HT1080 (cell line): ENCODE measurements at places on chromosomes 5 and 9.

DNA sequence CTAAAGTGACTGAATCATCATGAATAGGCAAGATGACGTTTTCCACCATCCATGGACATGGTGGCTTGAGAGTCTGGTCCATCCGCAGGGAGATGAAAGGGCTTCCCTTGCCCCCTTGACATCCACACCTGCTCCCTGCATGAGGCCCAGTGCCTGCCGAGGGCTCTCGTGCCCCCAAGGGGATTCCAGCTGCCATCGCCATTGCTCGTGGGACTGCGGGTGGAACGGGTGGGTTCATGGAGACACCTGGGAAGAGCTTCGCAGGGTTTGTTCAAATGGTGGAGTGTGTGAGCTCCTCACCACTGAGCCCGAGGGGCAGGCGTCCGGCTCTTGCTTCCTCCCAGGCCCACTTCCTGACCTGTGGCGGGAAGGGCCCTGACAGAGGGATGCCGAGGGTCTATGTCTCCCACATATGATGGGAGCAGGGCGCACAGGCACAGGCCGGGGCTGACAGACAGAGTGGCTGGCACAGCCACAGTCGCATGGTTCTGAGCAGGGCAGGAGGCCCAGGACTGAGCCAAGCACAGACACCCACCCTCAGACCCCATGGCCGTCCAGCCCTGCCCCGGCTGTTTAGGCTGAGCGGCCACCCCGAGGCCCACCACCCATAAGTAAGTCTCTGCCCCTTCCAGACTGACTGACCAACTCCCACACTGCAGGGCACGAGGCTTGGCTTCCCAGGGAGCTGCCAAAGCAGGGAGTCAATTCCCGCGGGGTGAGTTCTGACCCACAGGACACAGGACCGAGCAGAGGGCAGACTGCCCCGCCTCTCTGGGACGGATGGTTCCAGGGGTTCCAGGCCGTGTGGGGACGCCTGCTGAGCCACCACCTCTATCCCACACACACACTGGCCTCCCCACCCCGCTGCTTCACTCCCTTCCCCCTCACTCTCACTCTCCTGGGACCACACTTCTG is 70.0 kb upstream of the PPP1R26 start:
- DNase-seq: no peak

DNA sequence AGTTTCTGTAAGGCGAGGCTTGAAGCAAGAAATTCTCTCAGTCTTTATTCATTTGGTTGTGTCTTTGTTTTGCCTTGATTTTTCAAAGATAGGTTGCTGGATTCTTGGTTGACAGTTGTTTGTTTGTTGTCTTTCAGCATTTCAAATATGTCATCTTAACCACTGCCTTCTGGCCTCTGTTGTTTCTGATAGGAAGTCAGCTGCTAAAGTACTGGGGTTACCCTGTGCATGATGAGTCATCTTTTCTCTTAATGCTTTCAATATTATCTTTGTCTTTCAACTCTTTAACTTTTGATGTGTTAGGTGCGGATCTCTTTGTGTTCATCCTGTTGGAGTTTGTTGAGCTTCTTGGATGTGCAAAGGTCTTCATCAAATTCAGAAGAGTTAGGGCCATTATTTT is 1571.3 kb downstream of the MAT2B start:
- no peak for DNase-seq

DNA sequence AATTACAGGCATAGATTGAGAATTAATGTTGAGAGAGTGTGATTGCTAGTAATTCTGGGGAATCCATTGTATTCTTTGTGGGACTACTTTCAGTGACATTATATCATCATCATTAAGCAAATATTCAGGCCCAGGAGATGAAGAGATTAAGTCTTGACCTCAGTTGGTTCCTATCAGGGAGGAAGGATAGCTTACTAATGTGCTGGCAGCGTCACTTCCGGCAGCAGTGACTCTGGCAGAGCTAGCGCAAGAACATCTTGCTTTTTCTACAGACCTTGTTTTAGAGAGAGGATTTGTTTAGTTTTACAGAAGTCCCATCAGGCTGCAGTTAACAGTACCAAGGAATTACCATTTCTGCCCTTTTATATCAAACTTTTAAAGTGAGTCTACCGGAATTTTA is 20.3 kb downstream of the OSTF1 start:
- no peak for DNase-seq

- peak; percentile 57 for DNase-seq
Measured at GRCh38 chr9:31372799-31373587, 1011.5 kb upstream of the ACO1 start.

DNA sequence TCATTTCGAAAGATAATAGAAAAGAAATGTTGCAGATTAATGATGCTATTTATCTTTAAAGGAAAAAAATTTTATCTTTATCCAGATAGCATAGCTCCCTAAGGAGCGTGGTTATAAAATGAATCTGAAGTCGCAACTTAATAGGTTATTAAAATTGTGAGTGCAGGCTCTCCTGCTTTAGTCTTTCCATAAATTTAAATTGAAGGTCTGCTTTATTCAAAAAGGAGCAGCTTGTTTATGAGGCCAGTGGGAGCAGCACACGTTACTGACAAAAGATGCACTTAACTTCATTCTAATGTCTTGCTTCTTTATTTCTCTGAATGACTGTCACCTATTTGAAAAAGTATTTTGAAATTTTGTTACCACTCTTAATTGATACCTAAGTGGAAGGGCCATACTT is 95.0 kb downstream of the ZCCHC7 start:
- DNase-seq: no peak

DNA sequence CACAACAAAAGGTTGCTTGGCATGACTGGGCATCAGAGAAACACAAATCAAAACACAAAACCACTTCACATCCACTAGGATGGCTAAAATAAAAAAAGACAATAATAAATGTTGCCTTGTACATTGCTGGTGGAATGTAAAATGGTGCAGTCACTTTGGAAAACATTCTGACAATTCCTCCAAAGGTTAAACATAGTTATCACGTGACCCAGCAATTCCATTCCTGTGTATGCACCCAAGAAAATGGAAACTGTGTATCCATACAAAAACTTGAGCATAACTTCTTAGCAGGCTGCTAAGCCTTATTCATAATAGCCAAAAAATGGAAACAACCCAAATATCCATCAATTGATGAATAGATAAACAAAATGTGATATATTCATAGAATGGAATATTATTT is 10.2 kb upstream of the SLC46A2 start:
- no peak for DNase-seq

DNA sequence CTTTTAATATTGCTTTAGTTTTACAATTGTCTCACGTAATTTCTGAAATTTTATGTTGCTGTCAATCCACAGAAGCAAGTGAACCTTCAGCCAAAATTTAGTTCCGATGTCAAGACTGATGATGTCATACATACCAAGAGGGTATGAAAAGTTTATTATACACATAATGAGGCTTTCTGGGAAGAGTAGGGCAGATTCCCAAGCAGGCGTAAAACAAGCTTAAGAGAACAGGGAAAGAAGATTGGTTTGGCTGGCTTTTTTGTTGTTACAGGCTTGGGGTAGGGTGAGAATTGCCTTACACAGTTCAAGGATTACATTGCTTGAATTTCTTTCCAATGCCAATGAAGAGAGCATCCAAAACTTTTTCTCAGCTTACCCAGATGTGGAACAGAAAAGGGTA is 1962.9 kb upstream of the CDH6 start:
- no peak for DNase-seq
